Posterior cingulate gyrus (tissue), 11 donors: ENCODE measurements at places on chromosomes 13 and 19.
A peak's percentile ranks its signal among the peaks of the same experiment; 100 is the strongest.

DNA sequence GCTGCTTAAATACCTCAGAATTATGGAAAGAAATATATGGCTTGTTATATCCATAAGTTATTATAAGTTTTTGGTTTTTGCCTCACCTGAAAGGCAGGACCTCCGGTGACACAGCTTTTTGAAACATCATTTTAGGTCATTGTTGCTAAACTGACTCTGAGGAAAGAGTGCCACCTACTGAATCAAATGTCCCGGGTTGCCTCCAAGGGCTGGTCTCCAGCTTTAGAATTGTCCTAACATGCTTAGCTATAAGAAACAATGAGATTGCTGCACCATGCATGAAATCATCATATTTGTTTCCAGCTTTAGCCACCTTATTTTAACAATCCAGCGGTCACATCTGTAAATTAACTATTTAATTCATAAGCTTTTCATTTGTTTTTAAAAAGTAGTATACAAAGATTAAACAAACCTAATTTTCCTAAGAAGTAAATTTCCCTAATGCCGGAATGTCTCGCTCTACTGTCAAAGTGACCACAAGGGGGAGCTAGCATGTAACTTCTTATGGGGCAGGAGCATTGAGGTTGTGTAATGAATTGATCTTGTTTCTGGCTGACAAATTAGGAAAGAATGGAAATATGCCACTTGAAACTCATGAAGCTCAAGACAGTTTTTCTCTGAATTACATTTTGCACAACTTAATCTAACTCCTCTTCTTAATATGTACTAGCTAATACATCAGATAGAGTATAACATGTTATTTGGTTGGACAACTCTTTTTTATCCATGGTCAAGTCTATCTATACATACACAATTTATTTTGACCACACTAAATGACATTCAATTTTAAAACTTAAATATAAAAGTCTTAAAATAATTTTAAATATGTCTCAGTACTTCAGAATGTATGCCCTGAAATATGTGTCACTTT, 6.7 kb upstream of the PCDH17 start:
- no peak for DNase-seq

DNA sequence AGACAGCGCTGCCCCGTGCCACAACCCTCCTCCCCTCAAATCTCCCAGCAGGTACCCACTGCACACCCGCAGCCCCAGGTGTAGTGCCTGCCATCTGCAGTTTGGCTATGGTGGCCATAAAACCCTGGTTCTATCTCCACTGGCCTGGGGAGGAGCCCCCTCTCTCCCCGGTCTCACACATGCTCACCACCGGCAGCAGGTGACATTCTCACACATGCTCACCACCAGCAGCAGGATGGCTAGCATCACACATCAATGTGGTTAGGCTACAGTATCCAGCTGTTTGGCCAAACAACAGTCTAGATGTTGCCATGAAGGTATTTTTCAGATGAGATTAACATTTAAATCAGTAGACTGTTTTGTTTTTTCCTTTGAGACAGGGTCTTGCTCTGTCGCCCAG, 31.1 kb downstream of the ELL start:
- no peak for DNase-seq

DNA sequence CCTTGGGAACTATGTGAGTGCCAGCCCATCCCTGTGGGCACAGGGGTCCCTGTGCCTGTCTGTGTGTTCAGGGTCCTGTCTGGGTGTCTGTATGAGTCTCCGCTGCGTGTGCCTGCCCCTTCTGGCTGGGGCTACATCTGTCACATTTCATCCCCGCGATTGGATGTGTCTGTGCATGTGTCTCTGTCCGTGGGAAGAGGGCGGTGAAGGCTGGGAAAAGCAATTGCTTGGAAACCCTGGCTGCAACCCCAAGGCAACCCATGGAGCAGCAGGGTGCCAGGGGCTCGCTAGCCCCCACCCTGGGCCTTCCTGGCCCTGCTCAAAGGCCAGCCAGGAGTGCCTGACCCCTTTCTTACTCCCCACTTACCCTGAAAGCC, 1.4 kb downstream of the MAG start:
- peak; percentile 74 for DNase-seq

- DNase-seq = no peak
Observed at GRCh38 chr13:72113076-72113475, 246.1 kb upstream of the DACH1 start.

DNA sequence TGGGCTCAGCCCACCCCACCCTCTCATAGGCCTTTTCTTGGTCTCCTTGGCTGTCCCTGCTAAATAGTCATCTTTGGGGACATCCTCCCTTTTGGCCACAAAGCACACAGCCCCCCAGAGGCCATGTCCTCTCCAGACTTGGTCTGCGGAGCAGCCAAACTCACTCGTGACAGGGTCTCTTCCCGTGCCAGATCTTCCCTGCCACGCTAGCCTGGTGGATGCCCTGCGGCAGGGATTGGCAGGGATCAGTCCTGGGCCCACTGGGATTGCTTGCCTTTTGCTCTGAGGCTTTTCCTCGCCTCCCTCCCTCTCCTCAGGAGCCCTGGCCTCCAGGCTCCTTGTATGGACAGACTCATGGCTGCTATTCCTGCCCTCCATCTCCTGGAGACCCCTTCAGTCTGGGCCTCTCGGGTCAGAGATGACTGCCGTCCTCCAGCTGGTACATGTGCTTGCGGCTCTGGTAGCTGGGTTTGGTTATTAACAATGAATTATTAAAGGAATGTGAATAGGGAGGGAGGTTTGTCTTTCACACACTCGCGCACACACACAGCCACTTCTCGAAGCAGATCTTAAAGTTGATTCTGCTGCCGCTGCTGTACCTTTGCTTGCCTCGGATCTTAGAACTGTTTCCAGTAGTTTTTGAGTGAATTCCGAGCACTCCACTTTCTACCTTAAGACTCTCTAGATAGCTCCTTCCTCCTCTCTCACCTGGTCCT, 45.1 kb downstream of the NFIX start:
- no peak for DNase-seq
